ENCODE measurements at places on chromosomes 6 and 20.

DNA sequence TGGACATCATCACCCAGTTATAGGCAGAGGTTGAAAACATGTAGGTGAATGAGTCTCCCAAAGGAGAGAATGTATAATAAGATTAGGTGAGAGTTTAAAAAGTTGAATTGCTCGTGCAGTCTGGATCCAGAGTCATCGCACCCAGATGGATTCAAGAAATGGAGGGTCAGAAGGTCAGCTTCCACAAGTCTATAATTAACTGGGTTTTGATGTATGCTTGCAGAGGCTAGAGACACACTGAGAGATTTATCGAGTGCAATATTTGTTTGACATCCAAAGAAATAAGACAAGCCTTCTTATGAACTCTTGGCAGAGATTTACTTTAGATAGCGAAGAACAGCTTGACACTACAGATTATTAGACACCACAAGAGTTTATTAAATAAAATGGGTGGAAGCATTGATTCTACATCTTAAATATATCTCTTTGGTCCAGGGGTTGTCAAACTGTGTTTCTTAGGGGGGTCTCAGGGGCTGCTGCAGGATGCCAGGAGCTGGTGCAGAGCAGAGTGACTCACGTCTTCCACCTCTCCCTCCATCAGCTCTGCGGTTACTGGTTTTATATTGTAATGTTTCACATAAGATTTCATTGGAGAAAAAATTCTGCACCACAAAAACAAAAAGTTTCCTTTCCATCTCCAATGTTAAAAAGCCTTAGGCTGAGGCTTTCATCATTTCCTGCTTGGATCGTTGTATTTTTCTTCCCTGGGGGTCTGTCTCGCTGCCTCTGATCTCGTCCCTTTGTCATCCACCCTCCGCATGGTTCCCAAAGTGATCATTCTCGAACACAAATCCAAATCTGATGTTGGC lies 176.2 kb upstream of the AHI1 start:
- DNase-seq: no peak

GRCh38 chr6:156511570-156511969 lies 265.6 kb upstream of the ARID1B start:
- DNase-seq: no peak

GRCh38 chr6:107770541-107770940 lies 53.6 kb downstream of the SCML4 start:
- no peak for DNase-seq

- no peak for DNase-seq
Observed at GRCh38 chr6:138520463-138520862, 21.2 kb upstream of the NHSL1 start.

- no peak for DNase-seq
Observed at GRCh38 chr6:111841822-111842221, 31.4 kb downstream of the FYN start.

GRCh38 chr6:111737065-111737521 lies 131.4 kb upstream of the TRAF3IP2 start:
- DNase-seq: no peak

GRCh38 chr20:24149881-24150307 lies 161.3 kb upstream of the GGTLC1 start:
- no peak for DNase-seq

GRCh38 chr6:44430326-44430725 lies 42.8 kb downstream of the CDC5L start:
- DNase-seq: no peak

- DNase-seq: no peak
Observed at GRCh38 chr6:141388666-141389065, 744.1 kb upstream of the GJE1 start.

GRCh38 chr6:89385156-89385667 lies 26.9 kb downstream of the RRAGD start:
- no peak for DNase-seq

DNA sequence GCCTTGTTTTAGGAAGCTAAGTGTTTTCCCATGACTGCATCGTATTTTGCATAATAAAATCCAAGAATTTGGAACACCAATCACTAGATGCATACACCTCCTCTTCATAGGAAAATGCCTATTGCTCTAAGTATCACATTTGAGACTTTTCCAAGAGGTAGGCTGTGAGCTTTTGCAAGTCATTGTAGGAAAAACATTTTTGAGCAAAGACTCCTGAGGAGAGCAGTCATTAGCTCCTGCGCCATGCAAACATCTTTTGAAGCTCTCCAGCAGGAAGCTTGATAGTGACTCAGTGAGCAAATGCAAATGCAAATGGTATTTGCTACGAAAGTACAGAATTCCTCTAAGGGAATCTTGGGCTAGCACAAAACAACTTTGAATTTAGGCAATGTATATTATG lies 750.4 kb downstream of the QKI start:
- DNase-seq: no peak
